Stimulated activated CD4-positive, alpha-beta T cell treated with anti-CD3 and anti-CD28 coated beads, Interleukin-15, amount 100 ng/mL, for 48 hours (primary cell): ENCODE measurements at places on chromosomes 1 and 21.

GRCh38 chr1:220283625-220284024 lies 11.4 kb upstream of the RAB3GAP2 start:
- DNase-seq: no peak

DNA sequence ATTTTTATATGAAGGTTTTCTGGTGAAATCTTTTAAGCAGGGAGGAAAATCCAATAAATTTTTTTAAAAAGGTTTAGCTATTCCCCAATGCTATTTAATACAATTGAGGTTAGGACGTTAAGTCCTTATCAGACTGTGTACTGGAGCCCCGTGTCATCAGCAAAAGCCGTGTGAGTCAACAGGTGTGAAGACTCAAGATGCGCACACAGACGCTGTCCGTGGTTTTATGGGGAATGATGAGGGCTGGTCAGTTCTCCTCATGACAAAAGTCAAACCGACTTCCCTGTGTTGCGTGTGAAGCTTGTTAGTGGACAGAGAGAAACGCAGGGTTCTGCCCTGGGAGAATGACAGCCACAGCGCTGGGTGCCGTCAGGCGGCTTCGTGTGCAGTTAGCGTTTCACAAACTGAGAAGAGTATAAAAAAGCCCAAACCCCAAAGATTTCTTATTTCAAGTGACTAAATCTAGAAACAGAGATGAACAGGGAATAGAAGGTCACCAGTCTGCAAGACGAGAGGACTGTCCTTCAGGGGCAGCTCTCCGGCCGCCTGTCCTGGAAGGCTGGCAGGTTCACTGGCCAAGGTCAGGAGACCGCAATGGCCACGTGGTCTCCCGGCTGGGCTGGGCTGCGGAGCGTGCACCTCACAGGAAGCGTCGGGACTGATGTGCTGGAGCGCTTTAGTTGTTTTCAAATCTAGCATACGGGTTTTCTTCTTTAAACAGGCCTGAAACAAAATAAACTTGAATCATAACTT lies 22.4 kb downstream of the PTTG1IP start:
- no peak for DNase-seq

GRCh38 chr1:183142171-183142570 lies 43.9 kb upstream of the LAMC2 start:
- DNase-seq: no peak

DNA sequence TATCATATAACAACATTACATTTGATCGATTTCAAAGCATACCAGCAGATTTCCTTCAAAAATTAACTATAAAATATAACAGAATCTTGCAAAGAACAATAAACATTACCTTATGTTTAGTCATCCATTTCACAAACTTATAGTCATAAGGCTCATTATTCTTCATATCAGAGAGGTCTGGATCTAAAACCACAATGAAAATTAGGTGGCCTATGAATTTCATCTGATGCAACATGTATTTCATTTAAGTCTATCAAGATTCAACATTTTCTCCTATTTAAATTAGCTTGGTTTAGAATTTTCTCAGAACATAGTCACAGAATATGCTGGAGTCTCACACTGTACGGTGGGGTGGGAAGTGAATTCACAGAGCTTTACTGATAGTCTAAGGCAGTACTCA lies 49.2 kb downstream of the KYAT3 start:
- DNase-seq: no peak

- DNase-seq: no peak
These were observed 41.8 kb upstream of the PAXBP1 start for GRCh38 chr21:32813265-32813903.

DNA sequence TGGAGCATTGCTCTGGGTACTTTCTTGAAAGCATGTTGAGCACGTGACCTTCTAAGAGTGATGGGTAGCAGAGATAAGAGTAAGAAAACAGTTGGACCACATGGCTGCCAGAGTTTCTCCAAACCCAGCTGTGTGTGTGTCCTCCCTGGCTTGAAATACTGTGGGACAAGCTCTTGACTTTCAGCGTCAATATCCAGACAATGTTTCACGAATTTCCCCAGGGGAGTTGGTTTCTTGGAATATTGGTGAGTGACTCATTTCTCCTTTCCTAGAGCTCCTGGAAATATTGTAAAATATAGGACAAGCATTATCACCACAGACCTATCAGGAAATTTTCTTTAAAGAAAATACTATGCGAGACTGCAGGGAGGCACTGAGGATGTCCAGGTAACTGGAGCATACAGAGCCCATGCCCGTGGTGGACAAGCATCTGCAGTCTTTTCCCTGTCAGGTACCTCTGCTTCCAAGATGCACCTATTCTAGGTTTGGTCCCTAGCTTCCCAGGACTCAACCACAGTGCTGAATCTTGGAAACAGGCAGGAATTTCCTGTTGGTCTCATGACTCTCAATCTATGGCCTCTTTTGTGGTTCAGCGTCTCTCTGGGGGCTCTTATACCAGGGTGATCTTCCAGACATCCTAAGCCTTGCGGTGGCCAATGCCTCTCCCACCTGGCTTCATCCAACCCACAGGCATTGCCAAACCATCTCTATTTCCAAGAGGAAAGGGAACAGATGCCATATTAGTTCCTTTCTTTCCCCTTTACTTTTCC lies 67.4 kb downstream of the KCNJ6 start:
- no peak for DNase-seq

DNA sequence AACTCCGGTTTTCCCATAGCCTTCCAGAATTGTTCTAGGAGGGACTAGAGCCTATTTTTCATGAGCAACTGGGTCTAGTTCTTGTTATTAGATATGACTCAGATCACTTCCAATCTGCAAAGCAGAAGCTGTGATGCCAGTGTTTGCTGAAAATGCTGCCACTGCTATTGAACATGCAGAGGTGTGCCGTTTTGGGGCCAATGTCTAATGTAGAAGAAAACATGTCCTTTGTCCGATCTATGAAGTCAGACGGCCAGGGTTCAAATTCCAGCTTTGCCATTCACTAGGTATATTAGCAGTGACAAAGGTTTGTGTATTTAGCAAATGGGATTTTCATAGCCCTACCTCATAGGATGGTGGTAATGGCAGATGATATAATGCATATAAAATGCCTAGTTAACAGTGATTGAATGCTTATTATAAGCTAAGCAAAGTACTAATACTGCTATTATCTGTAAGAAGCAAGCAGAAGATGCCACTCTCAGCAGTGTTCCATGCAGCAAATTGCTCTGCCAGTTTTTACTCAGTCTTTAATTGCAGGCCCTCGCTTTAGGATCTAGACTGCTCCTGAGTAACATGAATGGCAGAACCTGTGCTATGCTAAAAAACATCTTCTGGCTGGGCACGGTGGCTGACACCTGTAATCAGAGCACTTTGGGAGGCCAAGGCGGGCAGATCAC lies 40.1 kb upstream of the CXADR start:
- DNase-seq: no peak

DNA sequence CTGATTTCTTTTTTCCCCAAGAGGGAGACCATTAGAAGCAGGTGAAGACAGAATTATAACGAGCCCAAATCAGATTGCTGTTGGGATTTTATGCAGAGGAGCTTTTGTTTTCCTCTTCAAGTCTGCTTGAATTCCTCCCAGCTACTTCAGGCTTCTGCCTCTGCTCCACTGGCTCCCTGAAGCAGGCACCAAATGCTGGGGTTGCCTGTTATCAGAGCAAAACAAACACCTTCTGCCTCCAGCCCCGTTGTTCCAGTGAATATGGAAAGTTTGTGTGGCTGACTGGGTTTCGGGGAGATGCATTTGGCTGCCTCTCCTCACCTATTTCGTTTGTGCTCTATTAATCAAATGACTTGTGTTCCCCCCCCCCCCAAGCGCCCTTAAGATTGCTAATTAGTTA lies 209.2 kb downstream of the URB2 start:
- no peak for DNase-seq

DNA sequence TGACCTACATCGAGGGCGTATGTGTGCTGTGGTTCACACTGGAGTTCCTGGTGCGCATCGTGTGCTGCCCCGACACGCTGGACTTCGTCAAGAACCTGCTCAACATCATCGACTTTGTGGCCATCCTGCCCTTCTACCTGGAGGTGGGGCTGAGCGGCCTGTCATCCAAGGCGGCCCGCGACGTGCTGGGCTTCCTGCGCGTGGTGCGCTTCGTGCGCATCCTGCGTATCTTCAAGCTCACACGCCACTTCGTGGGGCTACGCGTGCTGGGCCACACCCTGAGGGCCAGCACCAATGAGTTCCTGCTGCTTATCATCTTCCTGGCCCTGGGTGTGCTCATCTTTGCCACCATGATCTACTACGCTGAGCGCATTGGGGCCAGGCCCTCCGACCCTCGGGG lies 13.0 kb downstream of the KCNC4 start:
- DNase-seq: no peak

- no peak for DNase-seq
These were observed 40.2 kb upstream of the SIPA1L2 start for GRCh38 chr1:232669981-232670747.

DNA sequence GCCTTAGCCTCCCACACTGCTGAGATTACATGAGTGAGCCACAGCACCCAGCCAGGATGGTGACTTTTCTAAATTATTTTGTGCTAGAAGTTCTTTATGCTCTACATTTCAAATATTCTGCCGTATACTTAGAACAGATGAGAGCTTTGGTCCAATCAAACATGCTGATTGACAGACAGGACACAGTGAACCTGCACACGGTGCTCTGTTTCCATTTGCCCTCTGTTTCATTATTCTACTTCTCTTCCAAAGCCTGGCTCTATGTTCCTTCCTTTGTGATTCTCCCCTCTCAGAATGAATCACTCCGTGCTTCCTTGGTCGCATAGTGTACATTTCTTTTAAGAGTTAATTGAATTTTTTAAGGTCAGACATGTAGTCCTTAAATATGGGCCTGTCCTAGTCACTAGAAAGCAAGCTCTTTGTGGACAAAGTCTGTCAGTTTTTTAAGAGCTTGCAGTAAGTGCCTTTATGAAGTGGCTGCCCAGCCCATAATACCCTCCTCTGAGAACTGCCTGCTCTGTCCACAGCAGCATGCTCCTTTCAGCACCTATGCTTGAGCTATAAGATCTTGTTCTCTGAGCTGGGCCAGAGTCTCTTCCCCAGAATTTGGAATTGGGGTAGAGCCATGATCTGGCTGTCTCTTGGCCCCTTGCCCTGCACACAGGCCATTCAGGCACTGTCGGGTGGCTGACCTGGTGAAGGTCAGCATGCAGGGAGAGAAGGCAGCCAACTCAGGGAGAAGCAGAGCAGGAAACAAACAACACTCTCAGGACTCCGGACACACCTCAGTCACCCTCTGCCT lies 66.8 kb upstream of the SLC44A3 start:
- DNase-seq: no peak

- no peak for DNase-seq
These were observed 142.1 kb downstream of the DPYD start for GRCh38 chr1:97778718-97779117.

GRCh38 chr1:98028800-98029199 lies 108.0 kb upstream of the DPYD start:
- DNase-seq: no peak
